ENCODE measurements at places on chromosomes 4 and X. TPM values are rescaled to one million over a fixed set of nuclear protein-coding genes. Genes with fewer than 3 reads are reported as not detected.

IL2 gene
- not detected for total RNA-seq

KCNIP4 gene
- total RNA-seq: 7.1 TPM

CENPE gene
- total RNA-seq: 3.4 TPM

EFHC2 gene
- total RNA-seq: 2.2 TPM

NUDT10 gene
- 39.1 TPM for total RNA-seq

PAGE5 gene
- not detected for total RNA-seq

TKTL1 gene
- total RNA-seq: 3.4 TPM

CD40LG gene
- total RNA-seq: not detected

TIGD4 gene
- 2.0 TPM for total RNA-seq

SLC49A3 gene
- total RNA-seq: 0.49 TPM

FAM47A gene
- total RNA-seq: not detected

TRIML2 gene
- total RNA-seq: not detected

RTL9 gene
- total RNA-seq: 0.25 TPM

PHKA1 gene
- 2.7 TPM for total RNA-seq

MAGEA4 gene
- not detected for total RNA-seq

HTRA3 gene
- 2.0 TPM for total RNA-seq

RAB39B gene
- 24.6 TPM for total RNA-seq

MSX1 gene
- 2.2 TPM for total RNA-seq
